Activated naive CD4-positive, alpha-beta T cell treated with anti-CD3 and anti-CD28 coated beads, Interleukin-2, amount 10 ng/mL, durations not matched to agents 7 days and 5 days (primary cell): ENCODE measurements at places on chromosomes 3 and 15.
A peak's percentile ranks its signal among the peaks of the same experiment; 100 is the strongest.

GRCh38 chr15:86691091-86691663 is 611.5 kb downstream of the AGBL1 start:
- DNase-seq: no peak

DNA sequence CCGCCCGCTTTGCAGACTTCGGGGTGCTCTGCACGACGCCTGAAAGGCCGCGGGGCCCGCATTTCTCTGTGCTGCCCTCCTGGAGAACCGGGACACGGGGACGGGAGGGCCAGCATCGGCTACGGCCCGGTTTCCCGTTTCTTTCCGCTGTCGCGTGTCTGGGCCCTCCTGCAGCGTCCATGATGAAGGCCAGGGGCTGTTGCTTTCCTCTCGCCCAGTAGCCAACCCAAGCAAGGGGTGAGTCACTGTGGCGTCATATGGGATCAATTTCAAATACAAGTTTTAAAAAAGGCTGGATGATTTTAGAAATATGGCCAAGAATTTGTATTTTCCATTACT is 435 bp downstream of the SLC35G2 start:
- no peak for DNase-seq

DNA sequence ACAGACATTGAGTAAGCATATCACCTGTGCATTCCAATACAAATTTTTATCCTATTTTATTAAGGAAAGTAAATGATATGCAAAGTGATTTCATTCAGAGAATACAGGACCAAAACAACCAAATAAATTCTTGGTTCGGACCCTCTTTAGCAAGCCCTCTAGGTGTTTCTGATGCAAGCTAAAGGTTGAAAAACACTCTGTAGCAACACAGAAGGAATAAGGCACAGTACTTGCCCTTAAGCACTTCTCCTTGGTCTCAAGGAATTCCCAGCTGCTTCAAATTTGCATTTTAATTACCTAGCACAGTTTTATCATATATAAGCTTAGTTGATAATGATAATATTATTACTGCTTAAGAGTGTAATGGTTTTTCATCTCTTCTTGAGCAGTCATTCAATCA is 288.4 kb downstream of the KCNH8 start:
- no peak for DNase-seq

- no peak for DNase-seq
Observed at GRCh38 chr3:62567097-62568021, 194.0 kb upstream of the FEZF2 start.

GRCh38 chr3:107142786-107143575 is 234.3 kb upstream of the CCDC54 start:
- no peak for DNase-seq

DNA sequence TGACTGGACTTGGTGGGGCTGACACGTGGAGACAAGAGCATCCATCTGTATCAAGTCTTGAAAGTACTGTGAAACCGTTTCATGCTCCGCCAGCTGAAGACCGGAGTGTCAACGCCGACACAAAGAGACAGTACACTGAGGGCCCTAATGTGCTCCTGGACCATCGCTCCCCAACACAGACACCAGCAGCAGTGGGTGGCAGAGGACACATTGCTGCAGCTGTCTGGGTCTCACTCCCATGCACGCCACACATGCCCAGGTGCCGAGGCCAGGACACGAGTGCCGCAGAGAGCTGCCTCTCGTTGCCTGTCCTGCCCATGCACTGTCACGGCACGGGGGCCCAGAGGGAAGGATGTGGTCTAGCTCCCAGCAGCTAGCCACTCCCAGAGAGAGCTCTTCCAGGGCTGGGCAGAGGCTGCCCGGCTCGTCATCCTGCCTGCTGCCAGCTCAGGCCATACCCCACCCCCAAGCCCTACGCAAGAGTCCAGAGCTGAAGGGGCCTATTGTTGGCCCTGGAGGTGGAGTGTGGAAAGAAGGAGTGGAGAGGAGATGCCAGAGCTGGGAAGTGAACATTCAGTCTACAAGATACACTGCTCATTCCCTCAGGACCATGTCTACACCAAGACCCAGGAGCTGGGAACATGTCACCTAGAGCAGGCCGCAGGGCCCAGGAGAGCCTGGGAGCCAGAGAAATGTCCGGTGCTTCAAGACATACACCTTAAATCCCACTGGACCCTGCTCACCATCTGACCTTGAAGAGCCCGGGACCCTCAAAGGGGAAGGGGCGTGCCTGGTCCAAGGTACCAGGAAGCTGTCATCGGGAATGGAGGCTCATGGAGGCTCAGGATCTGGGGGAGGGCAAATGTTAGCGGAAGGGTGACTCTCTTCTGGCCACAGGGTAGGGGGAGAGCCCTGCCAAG is 7.7 kb downstream of the TNK2 start:
- peak; percentile 75 for DNase-seq
